ENCODE measurements at places on chromosomes 6 and 20.

DNA sequence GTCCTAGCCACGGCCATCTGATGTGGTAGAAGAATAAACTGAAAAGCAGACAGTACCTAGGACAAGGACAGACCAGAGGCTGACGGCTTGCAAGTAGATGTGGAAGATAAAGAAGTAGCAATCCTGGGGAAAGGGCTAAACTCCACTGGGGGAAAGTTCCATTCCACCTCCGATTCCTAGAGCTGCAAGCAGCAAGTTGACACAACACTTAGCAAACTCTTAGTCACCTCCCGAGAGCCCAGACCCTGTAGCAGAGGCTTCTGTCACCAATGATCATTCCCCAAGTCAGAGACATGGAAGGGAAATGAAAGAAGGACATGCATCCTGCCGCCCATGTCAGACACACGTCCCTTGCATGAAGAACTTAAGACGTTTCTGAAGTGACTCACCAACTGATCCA lies 99.2 kb upstream of the RPS6KA2 start:
- DNase-seq, result no peak

GRCh38 chr6:106339334-106340029 lies 13.9 kb upstream of the ATG5 start:
- peak; percentile 81 for DNase-seq

DNA sequence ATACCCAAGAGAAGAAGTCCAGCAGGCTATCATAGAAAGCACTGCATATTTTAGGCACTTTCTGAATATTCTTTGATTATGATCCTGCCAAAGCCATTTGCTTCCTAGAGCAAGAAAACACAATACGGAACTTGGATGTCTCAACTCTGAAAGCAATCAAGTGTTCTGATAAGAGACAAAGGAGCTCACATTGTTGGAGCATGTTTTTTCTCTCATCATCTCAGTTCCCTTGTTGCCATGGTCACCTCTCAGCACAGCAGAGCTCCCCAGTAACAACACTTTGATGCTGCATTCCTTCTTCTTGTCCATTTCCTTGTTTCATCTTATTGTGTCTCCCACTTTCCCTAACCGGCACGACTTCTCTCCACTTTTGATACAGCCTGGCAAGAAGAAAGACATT lies 168.7 kb upstream of the FUT9 start:
- DNase-seq, result no peak

DNA sequence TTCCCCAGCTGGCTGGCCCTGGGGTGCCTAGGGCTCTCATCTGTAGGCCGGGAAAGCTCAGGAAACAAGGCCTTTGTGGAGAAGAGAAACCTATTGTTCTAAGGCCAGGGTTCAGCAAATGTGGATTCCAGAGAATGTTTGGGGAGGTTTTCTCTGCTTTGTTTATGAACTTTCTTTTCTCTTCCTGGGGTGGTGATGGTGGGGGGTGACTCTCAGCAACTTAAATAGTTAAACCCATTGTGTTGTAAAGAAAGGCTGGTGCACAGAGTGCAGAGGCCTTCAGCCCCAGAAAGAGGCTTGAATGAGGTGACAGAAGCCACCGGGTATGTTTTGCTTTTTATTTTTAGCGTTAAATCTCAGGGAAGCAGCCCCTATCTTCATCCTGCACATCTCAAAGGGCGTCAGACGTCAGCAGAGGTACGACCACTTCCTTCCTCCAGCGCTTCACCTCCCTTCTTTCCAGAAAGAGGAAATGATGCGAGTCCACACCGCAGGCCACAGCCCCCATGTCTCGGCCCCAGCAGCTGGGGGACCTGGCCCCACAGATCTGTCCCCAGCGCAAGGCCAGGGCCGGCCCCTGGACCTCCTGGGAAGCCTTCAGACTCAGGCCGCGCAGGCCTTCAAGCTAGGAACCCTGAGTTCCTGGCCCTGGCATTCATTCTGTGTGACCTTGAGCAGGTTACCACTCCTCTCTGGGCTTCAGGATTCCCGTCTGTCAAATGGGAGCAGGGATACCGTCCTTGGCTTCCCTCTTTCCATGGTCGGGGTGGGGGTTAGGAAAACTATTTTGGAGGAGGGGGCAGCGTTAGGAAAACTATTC lies 605 bp upstream of the PPP1R16B start:
- DNase-seq, result peak; percentile 99

GRCh38 chr6:110874880-110875547 lies 429 bp downstream of the AMD1 start:
- no peak for DNase-seq

GRCh38 chr20:36491901-36492617 lies 49.3 kb upstream of the MYL9 start:
- DNase-seq, result peak; percentile 62

- no peak for DNase-seq
Observed at GRCh38 chr20:13029687-13030375, 21.1 kb downstream of the SPTLC3 start.

- DNase-seq, result no peak
Observed at GRCh38 chr20:55142932-55143331, 667.5 kb downstream of the DOK5 start.

GRCh38 chr6:7198833-7199800 lies 91.4 kb downstream of the RREB1 start:
- DNase-seq, result no peak

DNA sequence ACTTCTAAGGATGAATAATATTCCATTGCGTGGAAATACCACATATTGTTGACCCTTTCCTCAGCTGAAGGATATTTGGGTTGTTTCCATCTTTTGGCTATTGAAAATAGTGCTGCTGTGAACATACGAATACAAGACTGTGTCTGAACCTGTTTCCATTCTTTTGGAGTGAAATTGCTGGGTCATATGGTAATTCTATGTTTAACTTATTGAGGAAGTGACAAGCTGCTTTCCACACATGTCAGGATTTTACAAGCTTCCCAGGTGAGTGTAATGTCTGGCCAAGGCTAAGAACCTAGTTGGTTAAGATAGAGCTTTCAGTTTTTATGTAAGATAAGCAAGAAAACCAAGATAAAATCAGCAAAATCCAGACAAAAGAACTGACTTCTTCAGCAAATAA lies 48.8 kb downstream of the PPP1R3G start:
- no peak for DNase-seq

- no peak for DNase-seq
Observed at GRCh38 chr20:19777981-19778380, 19.9 kb downstream of the RIN2 start.

- DNase-seq, result no peak
Observed at GRCh38 chr20:62755817-62756724, 40.2 kb upstream of the MRGBP start.

GRCh38 chr6:48101290-48101689 lies 9.7 kb downstream of the PTCHD4 start:
- no peak for DNase-seq

DNA sequence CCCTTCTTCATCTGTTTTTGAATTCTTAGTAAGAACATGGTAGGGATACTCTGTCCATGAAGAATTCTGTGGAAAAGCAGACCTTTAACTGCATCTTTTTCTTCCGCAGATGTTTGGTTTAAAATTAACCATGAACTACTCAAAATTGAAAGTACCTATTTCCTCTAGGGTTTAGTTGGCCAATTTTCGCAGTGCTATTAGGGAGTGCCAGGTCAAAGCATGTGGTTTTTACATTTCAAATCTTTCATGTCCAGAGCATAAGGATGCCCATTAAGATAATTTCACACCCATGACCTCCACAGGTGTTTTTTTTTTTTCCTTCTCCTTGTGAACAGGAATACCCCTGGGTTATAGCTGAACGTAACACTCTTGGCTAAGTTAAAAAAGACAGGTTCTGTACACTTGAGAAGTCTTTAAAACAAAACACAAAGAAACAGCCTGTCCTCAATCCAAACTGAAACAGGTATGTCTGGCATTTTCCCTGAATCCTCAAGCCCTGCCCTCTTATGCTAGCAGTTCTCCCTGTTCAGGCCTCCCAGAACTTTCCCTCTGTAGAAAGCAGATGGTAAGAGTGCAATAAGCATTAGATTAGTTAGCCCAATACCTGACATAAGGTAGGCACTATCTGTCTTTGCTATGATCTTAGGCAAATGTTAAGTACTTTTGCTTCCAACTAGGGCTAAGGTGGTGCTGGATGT lies 67.1 kb downstream of the ELOVL5 start:
- no peak for DNase-seq
